NCI-H2081 (cell line): ENCODE measurements at places on chromosomes 7 and 10.

- DNase-seq: no peak
These were observed at the start of gene COL13A1 for GRCh38 chr10:69801434-69802315. Gene COL13A1, plus strand, starts transcription at chr10:69801906. Its CDS starts 518 bp downstream, at chr10:69802424.

- peak; percentile 16 for DNase-seq
These were observed 64.2 kb downstream of the PHYHIPL start for GRCh38 chr10:59240582-59241183.

GRCh38 chr7:3235322-3235721 is 65.7 kb upstream of the SDK1 start:
- DNase-seq: no peak

- no peak for DNase-seq
These were observed 3.4 kb upstream of the SLC18A2 start for GRCh38 chr10:117237401-117237991.

DNA sequence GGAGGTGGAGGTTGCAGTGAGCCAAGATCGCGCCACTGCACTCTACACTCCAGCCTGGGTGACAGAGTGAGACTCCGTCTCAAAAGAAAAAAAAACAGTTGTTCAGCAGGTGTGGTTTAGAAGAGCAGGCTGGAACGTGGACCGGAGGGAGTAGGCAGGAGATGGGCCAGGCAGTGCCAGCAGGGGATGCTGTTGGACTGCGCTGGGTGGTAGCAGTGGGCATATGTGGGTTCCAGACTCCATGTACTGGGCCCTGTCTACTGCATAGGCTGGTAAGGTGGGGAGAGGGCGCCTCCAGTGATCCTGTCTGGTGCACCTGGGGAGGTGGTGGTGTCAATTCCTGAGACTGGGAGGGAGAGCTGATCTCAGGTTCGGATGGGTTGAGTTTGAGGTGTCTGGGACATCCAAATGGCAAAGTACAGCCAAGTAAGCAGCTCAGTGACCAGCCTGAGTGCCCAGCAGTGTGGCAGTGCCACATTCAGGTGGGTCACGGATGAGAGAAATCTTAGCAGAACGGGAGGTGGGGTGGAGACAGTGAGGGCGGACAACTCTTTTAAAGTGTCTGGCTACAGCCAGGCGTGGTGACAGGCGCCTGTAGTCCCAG is 25.9 kb downstream of the SFXN4 start:
- DNase-seq: no peak

DNA sequence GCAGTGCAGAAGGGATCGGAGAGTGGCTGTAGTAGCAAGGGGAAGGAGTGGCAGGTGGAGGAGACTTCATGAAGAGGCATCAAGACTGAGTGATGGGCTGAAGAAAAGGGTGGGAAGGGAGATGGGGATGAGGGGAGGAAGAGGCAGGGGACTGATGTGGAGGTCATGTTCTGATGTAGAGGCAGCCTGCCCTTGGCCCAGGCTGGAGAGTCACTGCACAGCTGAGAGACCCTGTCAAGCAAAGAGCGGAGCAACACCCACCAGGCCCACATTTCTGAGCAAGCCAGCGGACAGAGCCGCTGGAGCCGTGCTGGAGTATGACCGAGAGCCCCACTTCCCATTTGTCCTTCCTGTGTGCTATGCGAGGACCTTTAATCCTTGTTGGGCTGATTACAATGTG is 501.6 kb upstream of the MKI67 start:
- DNase-seq: no peak

DNA sequence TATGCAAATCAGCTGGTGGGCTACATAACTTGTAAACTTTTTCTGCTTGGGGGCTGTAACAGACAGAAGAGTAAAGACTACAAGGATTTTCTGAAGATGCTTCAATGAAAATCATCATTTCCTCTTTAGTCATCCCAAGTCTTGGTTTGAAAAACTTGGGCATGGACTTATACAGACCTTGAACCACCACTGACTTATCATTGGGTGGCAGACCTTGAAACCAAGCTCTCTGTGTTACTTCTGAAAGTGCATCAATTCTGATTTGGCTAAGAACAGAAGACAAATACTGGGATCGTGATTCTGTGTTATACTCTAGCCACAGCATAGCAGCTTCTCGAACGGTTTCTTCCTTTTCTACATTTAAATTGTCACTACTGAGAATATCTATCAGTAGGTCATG is 21.3 kb downstream of the KBTBD2 start:
- no peak for DNase-seq

DNA sequence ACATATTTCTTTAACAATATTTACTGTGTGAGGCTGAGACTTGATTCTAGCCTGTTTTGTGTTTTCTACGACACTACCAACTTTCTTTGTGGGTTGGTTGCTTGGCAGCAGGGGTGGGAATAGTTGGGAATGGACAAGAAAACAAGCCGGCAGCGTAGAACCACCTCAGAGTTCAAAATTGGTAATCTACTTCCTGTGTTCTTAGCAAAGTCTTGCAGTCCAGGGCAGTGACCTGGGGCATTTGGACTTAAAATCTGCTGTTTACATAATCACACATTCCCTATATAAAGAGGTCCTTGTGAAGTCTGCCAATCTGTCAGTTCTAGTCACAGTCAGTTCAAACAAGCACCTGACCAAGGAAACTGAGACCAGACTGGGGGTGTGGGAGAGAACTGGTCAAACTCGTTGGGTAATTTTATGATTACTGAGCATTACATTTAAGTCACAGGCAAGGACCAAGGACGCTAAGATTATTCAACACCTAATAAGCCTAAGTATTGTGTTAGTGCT is 167.9 kb downstream of the CPEB3 start:
- DNase-seq: no peak

DNA sequence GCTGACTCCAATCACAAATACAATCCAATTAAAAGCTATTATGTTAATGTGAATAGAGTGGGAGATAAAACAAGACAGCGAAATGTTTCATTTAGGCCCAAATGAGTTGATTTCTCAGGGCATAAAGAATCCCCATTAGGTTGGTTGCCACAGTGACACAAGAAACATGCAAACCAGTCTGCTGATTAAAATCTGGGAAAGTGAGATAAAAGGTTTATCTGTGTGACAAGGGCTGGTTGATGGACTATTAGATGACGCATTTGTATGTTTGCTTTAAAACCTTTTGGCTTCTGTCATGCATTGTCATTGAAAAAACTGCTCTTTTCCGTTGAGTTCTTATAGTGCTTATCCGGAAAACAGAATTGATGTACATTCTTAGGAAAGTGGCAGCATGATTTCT is 658.2 kb downstream of the GATA3 start:
- no peak for DNase-seq

DNA sequence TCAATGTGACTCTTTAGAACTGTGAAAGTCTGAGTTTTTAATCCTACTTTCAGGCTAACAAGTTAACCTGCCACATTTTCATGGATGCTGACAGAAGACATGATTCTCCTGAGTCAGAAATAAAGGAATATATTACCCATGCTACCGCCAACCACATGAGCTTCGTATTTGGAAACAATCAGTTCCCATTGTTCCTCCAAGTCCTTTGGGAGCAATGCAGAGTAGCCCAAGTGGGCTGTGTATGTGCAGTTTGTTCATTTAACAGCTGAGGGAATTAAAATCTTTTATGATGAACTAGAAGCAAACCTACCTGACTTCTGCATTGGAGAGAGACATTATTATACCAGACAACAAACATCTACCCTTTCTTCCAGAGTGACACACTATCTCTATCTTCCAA is 169.3 kb upstream of the BET1 start:
- DNase-seq: no peak

GRCh38 chr10:132920101-132920925 is 22.1 kb downstream of the CFAP46 start:
- DNase-seq: no peak

GRCh38 chr7:140245611-140246105 is 68.9 kb upstream of the KDM7A start:
- no peak for DNase-seq

GRCh38 chr7:80843018-80843677 is 75.7 kb downstream of the SEMA3C start:
- DNase-seq: no peak

DNA sequence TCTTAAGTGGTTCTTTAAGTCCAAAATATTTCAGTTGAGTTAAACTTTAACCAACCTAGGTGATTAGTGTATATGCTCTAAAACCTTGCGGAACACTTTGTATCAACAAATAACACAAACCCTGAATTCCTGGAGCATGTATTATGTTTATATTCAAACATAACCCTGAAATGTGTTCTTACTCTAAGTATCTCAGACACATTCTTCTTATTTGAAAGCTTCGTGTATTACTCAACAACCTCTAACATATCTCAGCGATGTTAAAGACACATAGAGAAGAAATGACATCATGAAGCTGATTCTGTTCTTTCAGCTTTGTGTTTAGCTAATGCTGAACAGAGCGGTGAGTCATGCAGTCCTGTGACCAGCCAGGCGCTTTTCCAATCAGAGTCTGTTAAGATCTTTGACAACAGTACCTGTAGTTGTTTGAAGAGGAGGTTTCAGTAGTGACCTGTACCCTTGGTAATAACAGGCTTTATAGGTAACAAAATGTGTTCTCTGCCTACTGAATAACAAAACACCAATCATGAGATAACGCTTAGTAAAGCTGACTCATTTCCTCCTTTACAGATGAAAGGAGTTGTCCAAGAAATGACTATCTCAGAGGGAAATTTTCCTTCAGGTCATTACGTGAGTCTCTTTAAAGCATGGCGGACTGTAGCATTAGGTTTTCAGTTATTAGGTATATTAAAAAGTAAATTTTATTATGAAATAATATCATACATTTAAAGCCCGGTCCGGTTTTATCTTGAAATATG is 67.3 kb upstream of the KLF6 start:
- DNase-seq: peak; percentile 59

GRCh38 chr10:80614576-80615416 is 77.1 kb downstream of the SH2D4B start:
- DNase-seq: no peak

DNA sequence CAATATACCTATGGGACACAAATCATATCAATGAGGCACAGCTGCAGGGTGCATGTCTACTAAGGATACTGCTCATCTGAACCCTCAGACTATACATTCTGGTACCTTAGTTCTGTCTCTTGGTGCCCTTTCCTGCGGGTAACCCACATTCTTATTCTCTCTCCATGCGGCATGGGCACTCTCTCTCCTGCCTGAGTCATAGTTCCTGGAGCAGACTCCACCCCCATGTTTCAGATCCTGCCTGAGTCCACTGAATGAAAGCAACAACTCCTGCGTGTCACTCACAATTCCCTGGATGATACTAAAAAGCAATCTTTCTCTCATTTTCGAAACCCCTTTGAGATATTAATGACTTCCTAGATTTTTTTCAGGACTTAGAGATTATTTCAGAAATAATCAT is 653.1 kb upstream of the C7orf33 start:
- no peak for DNase-seq

- no peak for DNase-seq
These were observed 116.6 kb upstream of the RSU1 start for GRCh38 chr10:16933783-16934182.

GRCh38 chr7:7304705-7305450 is 122.5 kb downstream of the C1GALT1 start:
- DNase-seq: no peak

GRCh38 chr7:30757342-30757692 is 5.4 kb downstream of the INMT start:
- no peak for DNase-seq

DNA sequence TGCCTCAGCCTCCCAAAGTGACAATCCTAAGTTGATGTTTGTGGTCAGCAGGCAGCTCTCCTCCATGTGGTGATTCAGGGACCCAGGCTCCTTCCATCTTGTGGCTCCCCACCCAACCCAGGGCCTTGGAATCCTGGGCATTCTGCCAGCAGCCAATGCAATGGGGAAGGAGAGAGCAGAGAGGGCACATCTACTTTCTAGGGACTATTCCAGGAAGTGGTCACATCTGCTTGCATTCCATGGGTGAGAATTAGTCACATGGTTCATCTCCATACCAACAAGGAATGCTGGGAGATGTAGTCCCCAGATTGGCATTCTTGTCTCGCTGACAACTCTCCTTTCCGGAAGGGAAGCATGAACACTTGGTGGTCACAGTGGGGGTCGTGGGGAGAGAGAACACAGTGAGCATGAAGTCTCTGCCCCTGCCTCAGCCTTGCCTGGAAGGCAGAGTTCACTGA is 9.9 kb upstream of the SRRM3 start:
- DNase-seq: peak; percentile 8

DNA sequence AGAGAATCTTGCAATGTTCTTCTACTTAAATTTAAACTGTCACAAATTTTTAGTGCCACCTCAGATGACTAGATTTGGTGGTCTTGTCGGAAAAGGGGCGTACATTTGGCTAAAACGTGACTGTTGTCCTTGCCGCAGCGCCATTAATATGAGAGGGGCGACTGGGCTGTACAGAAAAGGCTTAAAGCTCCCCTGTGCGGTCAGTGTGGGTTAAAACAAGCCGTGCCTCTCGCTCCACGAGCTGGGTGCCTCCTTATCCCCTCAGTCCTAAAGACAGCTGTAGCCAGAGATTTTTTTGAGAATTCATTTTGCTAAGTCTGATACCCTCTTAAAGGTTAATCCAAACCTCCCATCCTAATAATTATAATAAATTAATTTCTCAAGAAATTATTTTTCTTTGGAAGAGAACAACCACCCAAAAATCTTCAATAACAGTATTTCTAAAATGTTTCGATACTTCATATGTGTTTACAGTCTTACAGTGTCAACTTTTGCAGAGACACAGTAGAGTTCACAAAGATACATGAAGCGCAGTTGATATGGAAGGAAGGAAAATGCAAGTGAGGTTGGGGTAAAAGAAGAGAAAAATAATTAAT is 68.6 kb downstream of the C7orf25 start:
- peak; percentile 51 for DNase-seq

GRCh38 chr7:2932402-2933251 is 88.5 kb upstream of the GNA12 start:
- no peak for DNase-seq

DNA sequence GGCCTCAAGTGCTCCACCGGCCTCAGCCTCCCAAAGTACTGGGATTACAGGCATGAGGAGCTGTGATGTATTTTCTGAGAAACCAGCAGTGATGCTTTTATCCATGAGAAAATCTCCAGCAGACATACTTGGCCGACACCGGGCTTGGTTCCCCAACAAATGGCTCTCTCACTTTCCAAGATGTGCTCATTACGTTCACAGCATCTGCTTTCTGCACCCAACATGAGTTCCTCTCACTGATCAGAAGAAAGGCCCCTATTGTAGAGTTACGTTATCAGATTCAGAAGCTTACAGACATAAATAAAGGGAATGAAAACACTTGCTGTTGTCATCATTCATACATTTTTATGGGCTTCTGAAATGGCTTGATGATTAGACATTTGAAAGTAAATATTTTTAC is 95.0 kb downstream of the CALD1 start:
- DNase-seq: no peak
